ENCODE measurements at places on chromosomes 5 and 9.

DNA sequence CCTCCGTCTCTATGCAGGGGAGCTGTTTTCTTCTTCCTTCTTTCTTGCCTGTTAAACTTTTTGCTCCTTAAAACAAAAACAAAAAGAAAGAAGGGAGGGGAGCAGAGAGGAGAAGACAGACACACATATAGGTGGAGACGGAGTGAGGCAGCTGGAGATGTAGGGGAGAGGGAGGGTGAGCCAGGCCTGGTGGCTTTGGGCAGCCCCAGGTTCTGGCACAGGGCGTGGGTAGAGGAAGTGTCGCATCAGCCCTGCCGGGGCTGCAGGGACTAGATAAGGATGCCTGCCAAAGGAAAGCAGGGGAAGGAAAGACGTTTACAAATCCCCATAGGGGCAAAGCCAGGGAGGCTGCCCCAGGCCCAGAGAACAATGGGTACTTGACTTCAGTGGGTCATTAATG lies 38.7 kb upstream of the PTGS1 start:
- no peak overlapping the region for H3K4me3 ChIP-seq
- peaks cover 14% of the 10 kb centered on the region for H3K27me3 ChIP-seq
- no peak for DNase-seq
- H3K36me3 ChIP-seq = peaks cover 5% of the 10 kb centered on the region
- no peaks in the 10 kb centered on the region for H3K4me1 ChIP-seq

- no peak overlapping the region for H3K4me3 ChIP-seq
- H3K4me1 ChIP-seq = peaks cover 29% of the 10 kb centered on the region
- no peak for DNase-seq
- peaks cover 53% of the 10 kb centered on the region for H3K27me3 ChIP-seq
Measured at GRCh38 chr5:88887342-88887741, 4.4 kb upstream of the MEF2C start.

GRCh38 chr5:149154650-149155049 lies 13.4 kb downstream of the ABLIM3 start:
- no peak overlapping the region for H3K27ac ChIP-seq
- no peak for DNase-seq
- no peaks in the 10 kb centered on the region for H3K4me1 ChIP-seq
- H3K36me3 ChIP-seq = no peaks in the 10 kb centered on the region

DNA sequence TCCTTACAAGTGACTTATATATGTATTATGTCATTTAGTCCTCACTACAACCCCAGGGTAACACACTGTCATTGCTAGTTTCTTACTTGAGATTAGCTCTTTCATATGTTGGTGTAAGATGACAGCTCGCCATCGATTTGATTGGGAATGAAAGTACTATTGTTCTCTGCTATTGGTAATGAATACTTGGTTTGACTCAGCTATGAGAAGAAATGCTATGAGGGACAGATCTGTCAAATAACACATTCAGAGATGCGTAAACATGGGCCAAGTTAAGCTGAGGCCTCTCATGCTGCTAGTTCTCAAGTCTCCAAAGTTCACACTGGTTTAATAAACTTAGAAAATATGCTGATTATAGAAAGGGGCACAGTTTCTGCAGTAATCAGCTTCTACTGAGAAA lies 142.7 kb downstream of the SGCD start:
- H3K27me3 ChIP-seq = no peaks in the 10 kb centered on the region
- H3K4me1 ChIP-seq = peaks cover 7% of the 10 kb centered on the region
- no peaks in the 10 kb centered on the region for H3K36me3 ChIP-seq

DNA sequence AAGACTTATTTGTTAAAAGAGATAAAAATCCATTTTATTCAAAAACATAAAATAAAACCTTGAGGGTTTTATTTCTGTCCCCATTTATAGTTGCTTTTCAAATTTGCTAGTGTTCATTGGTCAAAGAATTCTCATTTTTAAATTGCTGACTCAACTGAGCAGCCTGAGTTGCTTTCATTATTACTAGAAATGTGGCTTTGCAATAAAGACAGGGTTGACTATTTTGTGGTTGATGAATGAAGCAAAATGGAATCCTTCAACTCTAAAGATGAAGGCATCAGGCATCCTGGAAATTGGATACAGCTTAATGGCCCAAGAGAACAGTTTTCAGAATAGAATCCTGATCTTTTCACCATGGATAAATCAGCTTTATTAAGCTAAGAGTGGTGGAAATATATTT lies 23.9 kb upstream of the PPP3R2 start:
- H3K27me3 ChIP-seq = no peaks in the 10 kb centered on the region
- no peak for DNase-seq
- no peaks in the 10 kb centered on the region for H3K36me3 ChIP-seq
- H3K27ac ChIP-seq = no peak overlapping the region

GRCh38 chr9:127155314-127155960 lies 33.0 kb upstream of the ANGPTL2 start:
- H3K27ac ChIP-seq = no peak overlapping the region
- no peaks in the 10 kb centered on the region for H3K27me3 ChIP-seq
- no peak overlapping the region for H3K4me3 ChIP-seq
- no peaks in the 10 kb centered on the region for H3K36me3 ChIP-seq
- DNase-seq = no peak
- no peaks in the 10 kb centered on the region for H3K4me1 ChIP-seq

- H3K27me3 ChIP-seq = no peaks in the 10 kb centered on the region
- H3K27ac ChIP-seq = peak overlapping the region; percentile 100
- H3K36me3 ChIP-seq = no peaks in the 10 kb centered on the region
- H3K4me3 ChIP-seq = peak overlapping the region; percentile 99
Measured at GRCh38 chr9:132943651-132944293, 644 bp downstream of the TSC1 start.

DNA sequence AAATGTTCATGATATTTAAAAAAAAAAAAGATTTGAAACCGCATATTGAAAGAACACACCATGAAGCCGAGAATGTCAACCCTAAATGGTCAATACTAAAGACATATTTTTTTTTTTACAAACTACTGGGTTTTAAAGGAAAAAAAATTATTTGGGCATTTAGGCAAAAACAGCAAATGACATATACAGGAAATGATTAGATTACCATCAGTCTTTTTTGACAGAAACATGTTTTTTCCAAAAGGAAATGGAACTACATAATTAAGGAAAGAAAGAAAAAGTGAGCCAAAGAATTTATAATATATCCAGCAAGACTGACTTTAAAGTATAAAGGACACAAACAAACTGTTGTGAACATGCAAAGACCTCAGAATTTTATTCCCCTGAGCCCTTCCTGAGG lies 56.7 kb downstream of the RALGPS1 start:
- no peaks in the 10 kb centered on the region for H3K4me1 ChIP-seq
- H3K36me3 ChIP-seq = peaks cover 5% of the 10 kb centered on the region
- no peaks in the 10 kb centered on the region for H3K27me3 ChIP-seq
- DNase-seq = no peak
- no peak overlapping the region for H3K4me3 ChIP-seq
- no peak overlapping the region for H3K27ac ChIP-seq

DNA sequence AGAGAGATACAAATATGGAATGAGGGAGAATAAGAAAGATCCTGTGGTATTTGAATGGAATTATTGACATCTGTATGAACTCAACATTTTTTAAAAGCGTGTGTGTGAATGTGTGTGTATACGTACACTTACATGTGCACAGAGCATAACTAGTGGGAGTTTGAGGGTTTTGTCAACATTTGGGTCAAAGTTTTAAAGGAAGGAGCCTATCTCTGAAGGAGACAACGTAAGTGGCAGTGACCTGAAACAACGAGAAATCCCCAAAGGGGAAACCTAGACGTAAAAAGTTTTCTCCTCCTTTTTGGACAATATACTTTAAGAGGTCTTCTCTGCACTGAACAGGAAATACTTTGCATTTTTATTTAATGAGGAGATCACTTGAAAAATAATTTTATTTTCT lies 40.2 kb upstream of the DTWD2 start:
- H3K27me3 ChIP-seq = no peaks in the 10 kb centered on the region
- no peak overlapping the region for H3K27ac ChIP-seq
- H3K4me3 ChIP-seq = no peak overlapping the region
- peaks cover 6% of the 10 kb centered on the region for H3K36me3 ChIP-seq
- no peak for DNase-seq

DNA sequence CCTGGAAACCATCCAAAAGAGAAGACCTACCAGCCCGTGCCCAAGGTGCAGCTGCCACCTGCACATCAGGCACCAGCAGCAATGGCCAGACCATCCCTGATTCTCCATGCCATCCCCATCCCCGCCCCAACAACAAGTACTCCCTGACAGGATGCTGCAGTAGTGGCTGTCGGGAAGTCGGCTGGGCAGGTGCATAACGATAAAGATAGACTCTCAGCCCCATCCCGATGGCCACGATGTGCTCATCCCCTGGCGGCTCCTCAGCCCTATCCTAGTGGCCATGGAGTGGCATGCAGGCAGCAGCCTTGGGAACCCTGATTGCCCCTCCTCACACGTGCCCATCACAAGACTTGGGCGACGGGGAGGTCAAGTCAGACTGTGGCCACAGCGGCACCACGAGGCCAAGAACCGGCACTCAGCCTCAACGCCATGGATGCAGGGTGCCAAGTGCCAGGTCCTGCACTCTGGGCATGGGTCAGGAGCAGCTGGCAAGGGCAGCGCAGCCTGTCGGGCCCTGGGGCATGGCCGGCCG lies 368.8 kb upstream of the SPATA31A5 start:
- H3K4me3 ChIP-seq = no peak overlapping the region
- H3K27me3 ChIP-seq = no peaks in the 10 kb centered on the region
- H3K27ac ChIP-seq = no peak overlapping the region
- H3K36me3 ChIP-seq = no peaks in the 10 kb centered on the region

GRCh38 chr5:37111426-37112382 lies 137.5 kb downstream of the CPLANE1 start:
- H3K36me3 ChIP-seq = peaks cover 50% of the 10 kb centered on the region
- H3K27ac ChIP-seq = no peak overlapping the region
- H3K4me3 ChIP-seq = no peak overlapping the region
- H3K4me1 ChIP-seq = no peaks in the 10 kb centered on the region

- no peak overlapping the region for H3K4me3 ChIP-seq
- DNase-seq = no peak
- H3K36me3 ChIP-seq = no peaks in the 10 kb centered on the region
- H3K4me1 ChIP-seq = peaks cover 17% of the 10 kb centered on the region
- peaks cover 95% of the 10 kb centered on the region for H3K27me3 ChIP-seq
Measured at GRCh38 chr5:135050244-135050767, 16.3 kb upstream of the PITX1 start.

DNA sequence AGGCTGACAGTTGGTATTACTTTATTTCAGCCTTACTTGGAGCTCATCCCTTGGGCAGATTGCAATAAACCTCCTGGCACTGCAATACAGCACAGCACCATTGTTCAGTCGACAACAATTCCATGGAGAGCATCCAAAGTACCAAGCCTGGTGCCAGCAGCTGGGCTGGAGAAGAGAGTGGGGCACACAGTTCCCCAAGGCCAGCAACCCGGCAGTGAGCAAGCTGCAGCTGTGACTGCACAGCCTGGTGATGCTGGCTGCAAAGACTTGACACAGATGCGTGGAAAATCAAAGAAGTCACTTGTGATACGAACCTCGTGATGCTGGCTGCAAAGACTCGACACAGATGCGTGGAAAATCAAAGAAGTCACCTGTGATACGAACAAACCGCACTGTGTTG lies 125.4 kb downstream of the ATPSCKMT start:
- peaks cover 3% of the 10 kb centered on the region for H3K4me1 ChIP-seq
- H3K27me3 ChIP-seq = no peaks in the 10 kb centered on the region
- no peak for DNase-seq
- no peak overlapping the region for H3K4me3 ChIP-seq
- H3K27ac ChIP-seq = no peak overlapping the region

GRCh38 chr9:117682955-117683710 lies 21.1 kb upstream of the TLR4 start:
- H3K4me1 ChIP-seq = no peaks in the 10 kb centered on the region
- no peak overlapping the region for H3K27ac ChIP-seq
- no peak overlapping the region for H3K4me3 ChIP-seq
- H3K36me3 ChIP-seq = no peaks in the 10 kb centered on the region

- no peak overlapping the region for H3K4me3 ChIP-seq
- H3K36me3 ChIP-seq = peaks cover 24% of the 10 kb centered on the region
- H3K27me3 ChIP-seq = no peaks in the 10 kb centered on the region
- H3K4me1 ChIP-seq = no peaks in the 10 kb centered on the region
Measured at GRCh38 chr9:114652776-114653555, 4.6 kb downstream of the TEX53 start.

GRCh38 chr5:8884029-8884428 lies 661.8 kb downstream of the SEMA5A start:
- no peaks in the 10 kb centered on the region for H3K36me3 ChIP-seq
- no peak overlapping the region for H3K4me3 ChIP-seq
- DNase-seq = no peak
- peaks cover 26% of the 10 kb centered on the region for H3K27me3 ChIP-seq
- no peaks in the 10 kb centered on the region for H3K4me1 ChIP-seq

- no peak for DNase-seq
- H3K36me3 ChIP-seq = no peaks in the 10 kb centered on the region
- H3K4me1 ChIP-seq = no peaks in the 10 kb centered on the region
- H3K27me3 ChIP-seq = peaks cover 8% of the 10 kb centered on the region
- no peak overlapping the region for H3K27ac ChIP-seq
Measured at GRCh38 chr9:98479967-98480847, 224.8 kb upstream of the TBC1D2 start.

GRCh38 chr9:73575101-73576060 lies 423.7 kb downstream of the ANXA1 start:
- no peak for DNase-seq
- no peaks in the 10 kb centered on the region for H3K36me3 ChIP-seq
- no peaks in the 10 kb centered on the region for H3K27me3 ChIP-seq

- H3K4me1 ChIP-seq = peaks cover 1% of the 10 kb centered on the region
- H3K4me3 ChIP-seq = no peak overlapping the region
- peaks cover 3% of the 10 kb centered on the region for H3K36me3 ChIP-seq
- no peaks in the 10 kb centered on the region for H3K27me3 ChIP-seq
- H3K27ac ChIP-seq = no peak overlapping the region
Measured at GRCh38 chr5:37771731-37772130, 68.1 kb downstream of the GDNF start.

- H3K4me3 ChIP-seq = no peak overlapping the region
- H3K27me3 ChIP-seq = no peaks in the 10 kb centered on the region
- H3K27ac ChIP-seq = no peak overlapping the region
- DNase-seq = no peak
- H3K4me1 ChIP-seq = no peaks in the 10 kb centered on the region
- H3K36me3 ChIP-seq = no peaks in the 10 kb centered on the region
Measured at GRCh38 chr9:111258875-111259271, 71.2 kb downstream of the OR2K2 start.

- H3K27ac ChIP-seq = no peak overlapping the region
- peaks cover 31% of the 10 kb centered on the region for H3K4me1 ChIP-seq
- no peak for DNase-seq
- H3K27me3 ChIP-seq = no peaks in the 10 kb centered on the region
Measured at GRCh38 chr5:14217587-14217986, 74.4 kb downstream of the TRIO start.

GRCh38 chr5:90084342-90084741 lies 325.2 kb downstream of the CETN3 start:
- H3K27ac ChIP-seq = peak overlapping the region; percentile 18
- H3K4me1 ChIP-seq = peaks cover 10% of the 10 kb centered on the region
- DNase-seq = no peak
- no peak overlapping the region for H3K4me3 ChIP-seq
- H3K36me3 ChIP-seq = peaks cover 8% of the 10 kb centered on the region
- H3K27me3 ChIP-seq = no peaks in the 10 kb centered on the region

- peaks cover 19% of the 10 kb centered on the region for H3K36me3 ChIP-seq
- no peak overlapping the region for H3K27ac ChIP-seq
- H3K27me3 ChIP-seq = no peaks in the 10 kb centered on the region
- DNase-seq = peak; percentile 25
Measured at GRCh38 chr5:1510151-1510561, 13.6 kb downstream of the LPCAT1 start.
